Karpas-422 (cell line): ENCODE measurements at places on chromosomes 1 and 21. TPM values are rescaled to one million over a fixed set of nuclear protein-coding genes. Genes with fewer than 3 reads are reported as not detected.

DNA sequence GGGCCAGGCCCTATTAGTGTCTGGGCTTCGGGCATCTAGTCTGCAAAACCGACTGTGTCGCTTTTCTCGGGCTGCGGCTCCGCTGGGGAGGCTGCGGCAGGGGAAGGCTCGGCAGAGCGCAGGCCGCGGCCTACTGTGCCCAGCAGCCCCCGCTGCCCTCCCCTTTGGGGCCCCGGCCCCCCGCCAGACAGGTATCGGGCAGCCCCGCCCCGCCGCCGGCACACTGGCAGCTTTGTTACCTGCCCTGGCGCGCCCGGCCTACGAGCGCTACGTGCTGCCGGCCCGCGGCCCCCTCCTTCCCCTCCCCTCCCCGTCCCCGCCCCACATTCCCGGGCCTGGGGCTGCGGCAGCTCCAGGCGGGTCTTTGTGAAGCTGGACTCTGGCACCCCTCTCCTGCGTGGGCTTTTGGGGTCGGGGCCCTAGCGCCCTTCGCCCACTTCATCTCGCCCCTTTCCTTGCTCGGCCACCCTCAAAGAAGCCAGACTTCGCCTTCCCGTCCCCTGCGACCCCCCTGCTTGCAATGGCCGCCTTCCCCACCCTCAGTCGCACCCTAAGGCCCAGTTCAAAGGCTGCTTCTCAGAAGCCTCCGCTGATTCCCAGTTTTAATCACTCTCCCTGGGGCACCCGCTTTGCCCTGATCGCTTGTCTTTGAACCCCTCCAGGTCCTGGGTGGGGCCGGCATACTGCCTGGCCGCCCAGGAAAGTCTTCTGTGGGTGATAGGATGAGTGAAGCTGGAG lies 48.9 kb upstream of the SLC2A1 start:
- H3K27ac ChIP-seq, result no peak overlapping the region
- no peak for DNase-seq
- H3K27me3 ChIP-seq, result no peaks in the 10 kb centered on the region
- no peaks in the 10 kb centered on the region for H3K36me3 ChIP-seq
- no peak overlapping the region for H3K4me3 ChIP-seq

- H3K27me3 ChIP-seq, result no peaks in the 10 kb centered on the region
- H3K27ac ChIP-seq, result peak overlapping the region; percentile 55
- no peak for DNase-seq
- peaks cover 31% of the 10 kb centered on the region for H3K4me1 ChIP-seq
These were observed 13.7 kb downstream of the WASF2 start for GRCh38 chr1:27476237-27476636.

- no peak overlapping the region for H3K27ac ChIP-seq
- DNase-seq, result no peak
- H3K4me1 ChIP-seq, result no peaks in the 10 kb centered on the region
- no peaks in the 10 kb centered on the region for H3K27me3 ChIP-seq
- no peaks in the 10 kb centered on the region for H3K36me3 ChIP-seq
These were observed 614.7 kb downstream of the LTN1 start for GRCh38 chr21:28378026-28378425.

DNA sequence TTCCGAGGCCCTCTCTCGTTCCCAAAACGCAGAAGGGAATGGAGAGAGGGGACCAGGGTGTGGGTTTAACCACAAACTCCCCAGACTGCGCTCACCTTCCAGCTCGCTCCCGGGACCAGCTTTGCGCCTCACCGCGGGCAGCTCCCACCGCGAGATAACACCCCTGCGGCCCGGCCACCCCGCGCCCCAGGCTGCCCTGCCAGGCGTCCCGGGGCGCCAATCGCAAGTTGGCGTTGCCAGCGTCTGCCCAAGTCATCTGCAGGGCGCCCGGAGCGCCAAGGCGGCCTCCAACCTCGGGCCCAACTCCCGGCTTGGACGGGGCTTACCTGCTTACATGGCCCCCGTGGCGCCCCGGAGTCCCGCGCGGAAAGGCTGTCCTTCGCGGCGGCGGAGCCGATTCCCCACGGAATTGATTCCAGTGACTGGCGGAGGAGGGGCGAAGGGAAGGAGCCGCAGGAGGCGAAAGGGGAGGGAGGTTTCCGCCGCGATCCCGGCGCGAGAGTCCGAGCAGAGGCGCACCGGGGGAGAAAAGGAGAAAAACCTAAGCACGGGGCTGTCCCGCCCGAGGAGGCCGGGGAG lies 456 bp downstream of the PTPN14 start:
- H3K4me3 ChIP-seq, result no peak overlapping the region
- H3K36me3 ChIP-seq, result no peaks in the 10 kb centered on the region
- no peaks in the 10 kb centered on the region for H3K27me3 ChIP-seq
- peaks cover 18% of the 10 kb centered on the region for H3K4me1 ChIP-seq
- no peak overlapping the region for H3K27ac ChIP-seq
- DNase-seq, result no peak

MAN1C1 gene
- not detected in 2 replicates for total RNA-seq

DOCK7 gene
- total RNA-seq, result 0.11 TPM in 1 of 2 replicates, not detected in the other

MEGF6 gene
- total RNA-seq, result not detected in 2 replicates

DMRTA2 gene
- total RNA-seq, result 0.04 TPM in 1 of 2 replicates, not detected in the other
